ENCODE measurements at places on chromosomes 6 and 20.

DNA sequence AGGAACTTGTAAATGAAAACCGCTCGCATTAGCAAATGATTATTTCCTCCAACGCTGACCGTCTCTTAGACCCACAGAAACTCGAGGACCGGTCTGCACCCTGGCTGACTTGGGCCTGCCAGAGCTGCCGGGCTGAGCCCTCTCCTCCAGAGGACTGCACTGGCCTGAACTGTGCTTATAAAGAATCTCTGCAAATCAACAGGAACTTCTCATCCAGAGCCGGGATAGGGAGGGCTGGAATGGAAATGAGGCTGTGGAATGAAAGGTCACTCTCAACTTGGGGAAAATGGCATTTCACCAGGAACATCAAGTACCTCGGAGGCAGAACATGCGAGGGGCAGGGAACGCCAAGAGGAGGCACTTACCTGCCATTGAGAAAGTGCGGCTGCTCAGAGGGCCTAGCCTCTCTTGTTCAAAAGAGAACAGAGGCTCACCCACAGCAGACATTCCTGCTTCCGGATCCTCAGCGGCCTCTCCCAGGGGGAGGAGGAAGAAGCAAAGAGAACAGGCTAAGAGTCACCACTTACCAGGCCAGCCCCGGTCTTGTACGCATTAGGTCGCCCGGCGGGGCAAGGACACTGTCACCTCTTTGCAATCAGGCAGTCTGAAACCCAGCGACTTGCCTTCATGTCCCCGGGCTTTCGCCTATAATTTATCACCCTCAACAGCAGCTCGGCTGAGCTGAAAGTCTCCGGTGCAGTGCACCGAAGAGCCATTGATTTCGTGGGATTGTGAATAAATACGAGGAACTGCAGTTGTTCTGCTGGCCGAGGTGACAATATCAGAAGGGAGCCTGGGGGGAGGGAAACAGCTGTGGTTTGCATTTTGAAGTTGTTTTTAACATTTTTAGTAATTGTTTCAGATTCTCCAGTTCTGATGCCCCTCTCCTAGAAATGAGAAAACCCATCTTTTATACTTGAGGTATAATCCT, 37.6 kb downstream of the ZMYND8 start:
- DNase-seq, result no peak

DNA sequence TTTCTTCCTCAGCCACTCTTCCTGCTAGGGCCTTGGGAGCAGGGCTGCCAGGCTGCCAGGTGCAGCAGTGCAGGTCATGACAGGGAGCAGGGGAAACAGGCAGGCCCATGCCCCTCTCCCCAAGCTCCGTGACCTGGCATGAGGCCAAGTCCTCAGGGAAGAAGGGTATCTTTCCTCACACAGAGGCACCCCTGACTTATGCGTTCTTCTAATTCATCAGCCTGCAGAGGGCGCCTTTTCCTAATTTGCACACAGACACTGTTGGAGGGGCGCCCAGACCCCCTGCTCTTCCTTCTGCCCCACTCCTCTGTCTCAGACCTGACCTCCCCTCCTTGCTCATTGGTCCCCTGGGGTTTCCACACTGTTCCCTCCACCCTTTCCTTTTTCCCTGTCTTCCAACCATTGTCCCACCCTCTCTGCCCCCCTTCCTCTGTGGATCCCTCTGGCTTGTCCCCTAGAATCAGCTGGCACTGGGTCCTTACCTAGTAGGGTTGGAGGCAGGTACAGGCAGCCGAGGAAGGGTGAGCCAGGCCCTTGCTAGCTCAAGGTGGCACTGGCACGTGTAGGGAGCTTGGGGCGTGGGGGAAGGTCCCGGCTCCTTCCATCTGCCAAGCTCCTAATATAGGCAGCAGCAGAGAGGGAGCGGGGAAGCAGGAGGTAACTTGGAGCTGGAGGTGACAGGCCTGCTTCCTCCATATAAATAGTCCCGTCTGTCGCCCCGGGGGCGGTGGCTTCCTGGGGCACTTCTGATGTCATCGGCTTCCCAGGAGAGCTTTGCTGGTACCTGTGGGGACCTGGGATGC, 154.9 kb upstream of the MLN start:
- peak; percentile 11 for DNase-seq

GRCh38 chr20:37120497-37120896, 24.7 kb upstream of the RBL1 start:
- no peak for DNase-seq

GRCh38 chr20:36628076-36628475, 17.9 kb downstream of the SLA2 start:
- DNase-seq, result no peak

DNA sequence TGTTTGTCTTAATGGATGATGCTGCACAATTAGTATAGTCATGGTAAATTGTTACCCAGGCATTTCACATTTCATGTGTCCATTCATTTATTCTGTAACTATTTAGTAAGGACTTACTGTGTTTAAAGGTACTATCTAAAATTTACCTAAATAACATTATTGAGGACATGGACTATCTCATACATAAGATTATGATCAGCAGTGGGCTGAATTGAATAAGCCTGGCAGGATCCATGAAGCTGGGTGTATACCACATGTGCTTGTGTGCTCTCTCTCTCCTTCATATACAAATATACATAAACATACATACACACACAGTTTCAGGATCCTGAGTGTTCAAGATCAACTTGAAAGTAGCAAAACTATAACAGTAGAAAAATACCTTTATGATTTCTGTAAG, 595.4 kb downstream of the EPM2A start:
- no peak for DNase-seq

- no peak for DNase-seq
Measured at GRCh38 chr6:134145786-134146185, 93.4 kb upstream of the SLC2A12 start.

- DNase-seq, result peak; percentile 99
Measured at GRCh38 chr20:41028359-41029149, at the start of gene TOP1. TOP1 (plus strand) TSS chr20:41028822; CDS start chr20:41029068, 246 bp downstream.

DNA sequence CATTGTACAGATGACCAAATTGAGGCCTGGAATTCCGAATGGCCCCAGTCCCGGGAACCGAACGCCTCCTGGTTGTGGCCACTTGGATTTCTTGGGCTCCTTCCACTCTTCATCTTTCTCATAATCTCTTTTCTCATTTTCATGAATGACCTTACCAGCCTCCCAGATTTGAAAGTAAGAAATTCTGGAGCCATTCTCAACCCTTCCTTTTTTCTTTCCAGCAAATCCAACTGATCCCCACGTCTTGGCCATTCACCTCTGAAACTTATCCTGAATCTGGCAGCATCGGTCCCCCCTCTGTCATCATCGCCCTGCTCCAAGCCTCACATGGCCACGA, 5.9 kb upstream of the SLC12A5 start:
- no peak for DNase-seq

DNA sequence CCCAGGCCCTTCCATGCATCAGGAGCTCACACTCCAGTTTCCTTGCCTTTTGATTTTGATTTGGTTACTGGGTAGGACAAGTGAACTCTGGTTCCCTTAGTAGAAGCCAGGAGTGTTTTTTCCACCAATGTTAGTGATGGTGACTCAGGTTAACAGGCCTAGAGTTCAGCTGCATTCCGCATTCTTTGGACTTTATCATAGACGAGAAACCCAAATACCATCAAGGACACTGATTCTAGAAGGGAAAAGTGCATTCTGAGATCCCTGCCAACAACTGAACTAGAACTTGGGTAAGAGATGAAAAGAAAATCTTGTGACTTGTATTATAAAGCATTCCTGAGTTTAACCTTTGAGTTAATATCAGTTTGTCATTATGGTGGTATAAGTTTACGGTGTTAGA, 8.9 kb downstream of the GSS start:
- no peak for DNase-seq

DNA sequence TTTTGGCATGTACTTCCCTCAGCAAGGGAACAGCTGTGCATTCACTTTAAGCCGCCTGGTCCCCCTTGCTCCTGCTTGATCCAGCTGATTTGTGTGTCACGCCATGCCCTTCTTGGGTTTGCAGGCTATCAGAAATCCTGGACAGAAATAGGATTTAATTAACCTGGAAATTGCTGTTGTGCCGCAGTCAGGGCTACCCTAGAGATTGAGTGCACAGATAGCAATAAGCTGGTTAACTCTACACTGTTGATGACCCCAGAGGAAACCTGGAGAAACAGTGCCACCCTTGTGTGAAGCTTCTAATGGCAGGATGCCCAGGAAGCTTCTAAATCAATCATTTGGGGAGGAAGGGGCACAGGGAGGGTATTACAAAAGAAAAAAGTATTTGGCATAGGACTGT, 199.0 kb downstream of the JARID2 start:
- no peak for DNase-seq

DNA sequence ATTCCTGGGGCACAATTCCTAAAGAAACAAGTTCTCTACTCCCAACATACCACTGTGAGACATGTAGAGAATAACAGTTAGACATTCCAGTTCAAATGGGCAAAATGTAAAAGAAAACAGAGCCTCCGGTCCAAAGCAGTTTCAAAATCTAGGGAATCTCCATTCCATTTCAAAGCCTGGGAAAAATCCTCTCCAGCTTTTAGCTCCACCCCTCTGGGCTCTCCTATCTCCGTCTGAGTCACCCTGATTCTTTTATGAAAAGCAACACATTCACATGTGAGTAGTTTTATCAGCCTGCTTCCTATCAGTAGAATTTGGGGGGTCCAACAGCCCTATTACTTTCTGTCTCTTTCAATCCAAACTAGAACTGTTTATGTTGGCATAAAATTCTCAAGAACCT, 3.7 kb downstream of the CSNK2A1 start:
- DNase-seq, result no peak

DNA sequence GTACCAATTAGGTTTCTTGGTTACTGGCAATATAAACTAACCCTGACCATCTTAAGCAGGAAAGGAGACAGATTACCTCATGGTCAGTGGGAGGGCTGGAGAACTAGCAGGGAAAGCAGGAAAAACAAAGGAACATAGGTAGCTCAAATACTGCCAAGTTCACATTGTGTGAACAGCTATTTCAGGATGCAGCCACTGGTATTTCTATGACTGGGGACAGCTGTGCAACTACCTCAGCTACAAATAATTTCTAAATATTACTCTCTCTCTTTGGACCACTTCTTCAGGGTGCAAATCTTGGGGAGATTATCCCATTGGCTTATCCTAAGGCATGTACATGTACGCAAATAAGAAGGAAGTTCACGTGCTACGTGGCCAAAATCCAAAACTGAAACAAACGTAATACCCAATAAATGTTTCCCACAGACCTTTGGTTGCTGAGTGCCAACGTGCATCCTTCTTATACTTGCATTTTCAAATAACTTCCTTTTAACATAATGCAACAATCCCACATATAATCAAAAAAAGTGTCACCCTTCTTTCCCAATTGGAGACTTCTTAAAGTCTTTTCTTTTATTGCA, 180.9 kb downstream of the PHF3 start:
- no peak for DNase-seq

- DNase-seq, result no peak
Measured at GRCh38 chr6:35489995-35490791, 6.7 kb downstream of the TEAD3 start.

GRCh38 chr20:59268870-59269269, 31.5 kb upstream of the EDN3 start:
- DNase-seq, result no peak

DNA sequence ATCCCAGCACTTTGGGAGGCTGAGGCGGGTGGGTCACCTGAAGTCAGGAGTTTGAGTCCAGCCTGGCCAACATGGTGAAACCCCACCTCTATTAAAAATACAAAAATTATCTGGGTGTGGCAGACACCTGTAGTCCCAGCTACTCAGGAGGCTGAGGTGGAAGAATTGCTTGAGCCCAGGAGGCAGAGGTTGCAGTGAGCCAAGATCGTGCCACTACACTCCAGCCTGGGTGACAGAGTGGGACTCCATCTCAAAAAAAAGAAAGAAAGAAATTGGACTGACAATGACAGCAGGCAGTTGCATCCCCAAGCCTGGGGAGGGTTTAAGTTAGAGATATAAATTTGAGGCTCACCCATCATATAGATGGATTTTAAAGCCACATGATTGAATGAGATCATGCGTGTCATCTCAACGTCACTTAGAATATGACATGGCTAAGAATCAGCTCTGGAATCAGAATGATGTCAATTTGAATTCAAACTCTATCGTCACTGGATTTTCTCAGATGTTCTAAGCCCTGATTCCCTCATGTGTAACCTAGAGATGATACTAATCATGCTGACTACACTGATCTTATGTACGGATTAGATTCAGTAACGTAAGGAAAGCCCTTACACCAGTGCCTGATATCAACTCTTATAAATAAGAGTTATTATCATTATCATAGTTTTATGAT, 534.0 kb upstream of the JARID2 start:
- no peak for DNase-seq

GRCh38 chr6:46138281-46138680, 8.5 kb downstream of the ENPP4 start:
- DNase-seq, result no peak

DNA sequence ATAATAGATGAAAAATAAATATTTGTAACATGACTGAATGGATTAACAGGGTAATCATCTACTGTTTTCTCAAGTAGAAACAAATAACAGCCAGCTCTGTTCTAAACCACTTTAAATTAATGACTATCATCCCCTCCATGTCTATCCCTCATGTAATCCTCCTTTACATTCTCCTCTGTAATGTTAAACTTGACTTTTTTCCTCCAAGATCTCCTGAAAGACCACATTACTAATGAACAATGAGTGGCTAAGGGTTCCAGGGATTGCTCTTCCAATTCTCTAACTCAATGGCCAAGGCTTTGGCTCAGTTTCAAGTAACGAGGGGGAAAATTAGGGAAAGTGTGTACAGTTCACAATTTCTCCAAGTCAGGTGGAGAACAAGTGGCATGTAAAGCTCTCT, 37.6 kb upstream of the FBXL4 start:
- DNase-seq, result no peak

DNA sequence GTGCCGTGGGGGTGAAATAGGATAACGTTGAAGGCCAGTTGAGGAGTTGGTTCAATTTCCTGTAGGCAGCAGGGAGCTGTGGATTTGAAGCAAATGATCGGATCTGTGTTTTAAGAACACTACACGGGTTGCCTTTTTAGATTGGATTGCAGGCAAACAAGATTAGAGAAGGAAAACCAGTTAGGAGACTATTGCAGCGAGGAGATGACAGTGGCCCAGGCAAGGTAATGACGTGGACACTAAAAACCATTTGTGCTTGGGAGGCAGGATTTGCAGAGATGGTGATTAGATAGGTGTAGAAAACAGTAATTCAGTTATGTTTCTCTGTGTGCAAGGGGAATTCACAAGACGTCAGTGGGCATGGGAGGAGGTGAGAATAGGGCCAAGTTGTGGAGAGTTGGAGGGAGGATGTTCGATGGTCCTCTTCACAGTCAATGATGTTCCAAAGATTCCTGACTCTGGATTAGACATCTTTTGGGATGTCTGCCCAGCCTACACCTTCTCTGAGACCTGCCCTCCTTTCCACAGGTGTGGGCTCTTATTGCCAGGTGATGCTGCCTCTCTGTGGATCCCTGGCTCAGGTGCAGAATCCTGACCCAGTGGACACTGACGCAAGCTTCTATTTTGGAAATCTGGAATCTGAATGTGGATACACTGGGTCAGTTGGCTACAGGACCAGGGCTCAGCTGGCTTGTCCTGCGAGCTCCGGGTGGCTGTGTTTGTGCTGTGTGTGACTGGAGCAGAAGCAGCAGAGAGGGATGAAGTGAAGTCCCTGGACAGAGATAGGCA, 54.2 kb downstream of the TFAP2C start:
- DNase-seq, result no peak

- no peak for DNase-seq
Measured at GRCh38 chr6:167750956-167751358, 75.8 kb upstream of the AFDN start.

- peak; percentile 57 for DNase-seq
Measured at GRCh38 chr6:45174045-45174444, 154.1 kb upstream of the RUNX2 start.

Measured in Jurkat, Clone E6-1 (cell line).